ENCODE measurements at places on chromosomes 13 and 19.

DNA sequence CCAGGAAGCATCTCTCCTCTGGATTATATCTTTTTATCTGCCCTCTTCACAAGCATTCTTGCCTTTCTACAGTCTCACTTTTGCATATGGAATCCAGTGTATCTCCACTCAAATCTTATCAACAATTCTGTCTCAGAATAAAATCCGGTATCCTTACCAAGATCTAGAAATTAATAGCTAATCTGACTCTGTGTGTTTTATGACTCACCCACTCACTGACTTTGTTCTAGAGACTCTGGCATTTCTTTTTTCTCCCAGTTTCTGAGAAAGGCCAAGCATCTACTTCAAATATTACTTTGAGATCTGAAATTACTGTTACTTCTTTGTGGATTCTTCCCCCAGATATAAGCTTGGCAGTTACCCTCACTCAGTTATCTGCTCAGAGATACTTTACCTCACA, 913.5 kb upstream of the ATXN8OS start:
- DNase-seq, result no peak

DNA sequence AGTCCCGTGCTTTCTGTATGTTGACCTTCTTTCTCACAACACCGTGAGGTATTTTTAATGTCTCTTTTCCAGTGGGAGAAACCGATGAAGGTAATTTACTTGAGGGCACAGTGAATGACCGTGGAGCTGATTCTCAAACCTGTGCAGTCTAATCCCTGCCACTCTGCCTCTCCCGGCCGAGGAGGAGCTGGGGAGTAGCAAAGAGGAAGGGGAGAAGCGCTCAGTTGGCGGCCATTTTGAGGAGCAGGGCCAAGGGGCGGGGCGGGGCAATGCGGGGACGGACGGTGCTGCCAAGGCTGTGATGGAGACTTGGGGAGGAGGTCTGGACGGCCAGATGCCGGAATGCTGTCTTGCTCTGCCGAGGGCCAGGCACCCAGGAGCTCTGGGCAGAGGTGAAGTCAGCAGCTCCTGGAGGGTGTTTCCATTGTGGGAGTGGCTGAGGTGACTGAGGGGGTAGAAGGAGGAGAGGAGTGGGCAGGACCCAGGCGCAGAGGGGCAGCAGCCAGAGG, 12.4 kb upstream of the RANBP3 start:
- DNase-seq, result no peak

DNA sequence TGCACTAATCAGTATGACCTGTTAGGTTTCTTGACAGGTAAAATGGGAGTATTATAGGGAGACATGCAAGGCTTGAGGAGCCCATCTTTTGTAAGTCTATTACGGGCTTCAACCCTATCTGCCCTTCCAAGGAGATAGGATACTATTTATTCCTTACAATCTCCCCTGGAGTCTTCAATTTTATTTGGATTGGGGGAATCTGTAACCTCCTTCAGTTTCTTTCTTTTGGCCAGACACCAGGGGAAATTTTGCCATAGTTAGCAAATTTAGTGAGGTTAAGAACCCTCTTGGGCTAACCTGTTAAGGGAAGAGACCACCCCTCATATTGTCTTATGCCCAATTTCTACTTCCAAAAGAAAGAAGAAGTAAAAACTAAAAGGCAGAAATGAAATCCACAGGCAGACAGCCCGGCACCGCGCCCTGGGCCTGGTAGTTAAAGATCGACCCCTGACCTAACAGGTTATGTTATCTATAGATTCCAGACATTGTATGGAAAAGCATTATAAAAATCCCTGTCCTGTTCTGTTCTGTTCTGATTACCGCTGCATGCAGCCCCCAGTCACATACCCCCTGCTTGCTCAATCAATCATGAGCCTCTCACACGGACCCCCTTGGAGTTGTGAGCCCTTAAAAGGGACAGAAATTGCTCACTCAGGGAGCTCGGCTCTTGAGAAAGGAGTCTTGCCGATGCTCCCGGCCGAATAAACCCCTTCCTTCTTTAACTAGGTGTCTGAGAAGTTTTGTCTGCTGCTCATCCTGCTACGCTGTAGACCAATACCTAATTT, 39.6 kb upstream of the CD177 start:
- DNase-seq, result no peak

GRCh38 chr19:29217616-29218015, 4.7 kb upstream of the UQCRFS1 start:
- DNase-seq, result no peak

Measured in NCI-H446 (cell line).